ENCODE measurements at places on chromosomes 3 and 15. TPM values are rescaled to one million over a fixed set of nuclear protein-coding genes. Genes with fewer than 3 reads are reported as not detected.

Gene SH3BP5
- 57.0 TPM for polyA plus RNA-seq

Gene GOLIM4
- polyA plus RNA-seq = 71.7 TPM

Gene TMEM45A
- 42.3 TPM for polyA plus RNA-seq

Gene PXK
- polyA plus RNA-seq = 34.8 TPM

Gene C3orf62
- polyA plus RNA-seq = 10.2 TPM

Gene ZPLD1
- polyA plus RNA-seq = not detected

Gene UBR1
- 27.7 TPM for polyA plus RNA-seq

Gene RETNLB
- not detected for polyA plus RNA-seq

Gene B2M
- 1,154 TPM for polyA plus RNA-seq

Gene CLDN1
- polyA plus RNA-seq = 2.3 TPM

Gene LSAMP
- polyA plus RNA-seq = 25.2 TPM

Gene DET1
- 15.5 TPM for polyA plus RNA-seq

Gene PLA2G4B
- 21.8 TPM for polyA plus RNA-seq

Gene GATM
- polyA plus RNA-seq = 25.9 TPM

Gene LRRC49
- polyA plus RNA-seq = 19.0 TPM

GRCh38 chr15:33089878-33090757, 104.4 kb downstream of the FMN1 start:
- DNase-seq = no peak

DNA sequence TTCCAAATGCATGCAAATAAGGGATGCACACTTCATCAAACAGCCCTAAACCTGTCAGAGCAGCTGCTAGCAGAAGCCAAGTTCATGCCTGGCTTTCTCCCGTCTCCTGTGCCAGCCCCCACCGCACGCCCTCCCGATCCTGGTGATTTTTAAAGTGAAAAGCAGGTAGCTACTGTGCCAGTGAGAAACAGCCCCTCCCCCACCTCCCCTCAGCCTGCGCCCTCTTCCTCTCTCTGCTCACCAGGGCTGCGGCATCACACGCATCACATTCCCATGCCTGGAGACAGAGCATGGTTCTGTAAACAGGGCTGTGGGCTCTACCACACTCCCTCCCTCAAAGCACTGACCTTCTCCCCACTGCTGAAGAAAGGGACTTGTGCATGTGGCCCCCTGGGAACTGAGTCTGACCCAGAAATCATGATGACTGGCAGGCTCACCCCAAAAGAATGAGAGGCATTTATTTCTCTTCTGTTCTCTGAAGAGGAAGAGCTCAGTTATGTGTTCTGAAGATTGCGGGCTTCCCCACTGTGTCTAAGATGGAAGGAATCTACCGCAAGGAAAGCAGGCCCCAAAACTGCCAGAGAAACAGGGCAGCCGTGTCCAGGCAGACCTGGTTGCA, 14.5 kb upstream of the SLC6A1 start:
- DNase-seq = no peak

DNA sequence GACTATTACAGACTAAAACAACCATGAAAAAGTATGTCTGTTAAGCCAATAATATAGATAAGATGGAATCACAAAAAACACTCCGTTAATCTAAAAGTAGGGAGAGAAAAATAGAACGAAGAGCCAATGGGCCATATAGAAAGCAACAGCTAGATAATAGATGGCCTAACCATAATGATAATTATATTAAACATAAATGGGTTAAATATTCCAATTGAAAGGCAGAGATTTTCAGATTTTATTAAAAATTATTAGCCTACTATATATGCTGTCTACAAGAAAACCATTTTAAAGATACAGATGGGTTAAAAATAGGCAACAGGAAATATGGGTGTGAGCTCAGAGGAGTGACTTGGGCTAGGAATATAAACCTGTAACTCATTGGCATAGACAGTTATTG, 76.3 kb downstream of the ATP8B4 start:
- DNase-seq = no peak

DNA sequence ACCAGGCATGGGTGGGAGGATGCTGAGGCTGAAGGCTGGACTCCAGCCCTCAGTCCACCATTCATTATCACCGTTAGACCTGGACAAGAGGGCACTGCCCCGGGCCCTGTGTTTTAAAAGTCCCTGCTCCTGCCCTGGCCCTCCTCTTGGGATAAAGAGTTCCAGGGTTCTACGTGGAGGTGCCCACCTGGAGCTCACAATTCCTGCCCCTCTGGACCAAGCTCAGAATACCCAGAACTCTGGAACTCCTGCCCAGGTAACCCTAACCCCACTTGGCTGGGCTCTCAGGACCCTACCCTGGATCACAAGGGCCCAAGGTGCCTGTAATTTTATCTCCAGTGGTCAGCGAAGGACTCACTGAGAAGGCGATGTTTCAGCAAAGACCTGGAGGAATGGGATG, 1.2 kb downstream of the CALML4 start:
- DNase-seq = no peak

DNA sequence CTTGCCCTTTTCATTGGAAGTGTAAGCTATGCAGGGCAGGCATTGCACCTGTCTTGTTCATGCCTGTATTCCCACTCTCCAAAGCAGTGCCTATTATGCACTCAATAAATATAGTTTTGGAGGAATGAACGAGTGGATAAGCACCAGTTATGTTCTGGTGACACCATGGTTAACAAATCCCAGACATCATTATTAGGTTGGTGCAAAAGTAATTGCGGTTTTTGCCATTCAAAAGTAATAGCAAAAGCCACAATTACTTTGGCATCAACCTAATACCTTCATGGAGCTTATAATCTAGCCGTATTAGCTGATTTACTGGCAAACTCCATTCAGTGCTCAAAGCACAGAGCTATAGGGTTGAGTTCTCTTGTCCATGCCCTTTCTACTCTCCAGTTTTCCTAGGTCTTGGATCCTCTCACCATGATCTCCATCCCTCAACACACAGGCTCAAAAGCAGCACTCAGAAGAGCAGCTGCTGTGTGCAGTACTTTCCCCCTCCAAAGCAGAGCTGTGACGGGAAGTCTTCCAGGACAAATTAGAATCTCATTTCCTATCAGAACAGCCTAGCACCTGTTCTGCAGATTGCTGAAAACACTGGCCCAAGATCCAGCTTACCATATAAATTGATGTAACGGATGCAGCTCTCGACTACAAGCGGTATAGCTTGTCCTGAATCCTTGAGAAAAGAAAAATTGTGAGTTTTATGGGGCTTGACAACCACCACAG, 63.2 kb upstream of the RAD18 start:
- DNase-seq = no peak

DNA sequence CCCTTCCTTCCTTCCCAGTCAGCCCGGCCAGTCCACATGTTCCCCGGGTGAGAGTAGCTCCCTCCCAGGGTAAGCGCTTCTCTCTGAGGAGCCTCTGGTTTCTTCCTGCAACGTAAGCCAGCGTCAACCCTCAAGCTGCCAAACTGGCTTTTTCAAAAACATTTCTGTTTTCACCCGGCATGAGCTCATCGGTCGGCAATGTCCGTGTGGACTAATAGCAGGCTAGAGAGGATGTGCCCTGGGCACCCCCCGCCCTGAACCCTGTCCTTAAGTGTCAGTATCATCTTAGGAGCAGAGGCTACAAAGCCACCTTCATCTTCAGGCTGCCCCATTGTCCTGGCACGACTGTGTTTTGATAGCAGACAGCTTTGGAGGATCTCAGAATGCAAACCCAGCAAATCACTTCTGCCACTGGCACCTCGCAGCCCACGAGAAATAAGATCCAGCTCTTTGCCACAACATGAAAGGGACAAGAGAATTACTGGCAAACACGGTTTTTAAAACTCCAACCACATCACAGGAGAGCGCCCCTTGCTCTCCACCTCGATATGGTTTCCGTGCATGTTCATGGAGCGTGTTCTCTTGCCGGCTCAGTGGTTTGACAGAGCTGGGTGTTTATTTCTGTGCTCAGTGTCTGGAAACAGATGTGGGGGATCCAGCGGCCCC, 9.9 kb downstream of the ALDH1A3 start:
- DNase-seq = no peak

DNA sequence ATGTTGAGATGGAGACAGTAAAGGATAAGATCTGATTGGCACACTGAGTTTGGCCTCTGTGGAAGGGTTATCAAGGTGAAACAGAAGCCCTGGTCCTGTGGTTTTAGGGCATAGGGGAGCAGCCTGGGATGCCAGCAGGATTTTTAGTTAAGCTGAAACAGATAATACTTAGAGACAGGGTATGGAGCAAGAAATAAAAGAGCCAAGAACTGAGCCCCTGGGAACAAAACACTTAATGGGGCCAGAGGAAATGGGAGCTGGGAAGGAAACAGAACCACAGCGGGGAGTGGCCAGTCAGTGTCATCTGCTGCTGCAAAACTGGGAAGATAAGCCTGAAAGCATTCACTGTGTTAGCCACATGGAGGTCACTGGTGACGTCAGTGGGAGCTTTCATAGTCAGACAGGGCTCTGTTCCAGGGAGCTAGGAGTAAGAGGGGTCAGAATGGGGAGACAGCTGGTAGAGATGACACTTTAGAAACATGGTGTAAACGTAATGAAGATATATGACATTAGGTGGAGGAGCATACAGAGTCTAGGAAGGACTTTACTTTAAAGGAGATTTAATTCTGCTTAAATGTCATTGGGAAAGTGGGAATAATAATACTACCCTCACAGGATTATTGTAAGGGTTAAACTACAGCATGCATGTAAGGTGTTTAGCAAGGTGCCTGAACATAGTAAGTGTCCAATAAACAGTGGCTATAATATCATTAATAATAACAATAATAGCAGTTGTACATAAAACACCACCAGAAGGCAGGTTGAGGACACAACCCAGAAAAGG, 172.7 kb upstream of the CTNNB1 start:
- DNase-seq = peak; percentile 52

DNA sequence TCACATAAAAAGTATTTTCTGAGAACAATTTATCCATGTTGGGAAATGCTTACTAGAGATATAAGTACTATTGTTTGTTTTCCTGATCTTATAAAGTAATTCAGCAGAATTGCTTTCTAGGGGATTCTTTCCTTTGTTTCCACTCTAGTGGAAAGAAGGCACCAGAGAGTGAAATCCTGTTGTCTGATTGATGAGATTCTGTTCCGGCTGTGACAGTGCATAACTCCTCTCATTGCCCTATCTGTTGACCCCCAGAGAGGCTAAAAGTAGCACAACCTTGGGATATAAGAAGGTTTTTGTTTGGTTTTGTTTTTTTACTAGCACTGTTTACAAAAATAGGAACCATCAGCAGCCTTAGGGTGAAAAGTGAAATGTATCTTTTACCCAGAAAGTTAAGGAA, 114.1 kb downstream of the ALCAM start:
- no peak for DNase-seq

DNA sequence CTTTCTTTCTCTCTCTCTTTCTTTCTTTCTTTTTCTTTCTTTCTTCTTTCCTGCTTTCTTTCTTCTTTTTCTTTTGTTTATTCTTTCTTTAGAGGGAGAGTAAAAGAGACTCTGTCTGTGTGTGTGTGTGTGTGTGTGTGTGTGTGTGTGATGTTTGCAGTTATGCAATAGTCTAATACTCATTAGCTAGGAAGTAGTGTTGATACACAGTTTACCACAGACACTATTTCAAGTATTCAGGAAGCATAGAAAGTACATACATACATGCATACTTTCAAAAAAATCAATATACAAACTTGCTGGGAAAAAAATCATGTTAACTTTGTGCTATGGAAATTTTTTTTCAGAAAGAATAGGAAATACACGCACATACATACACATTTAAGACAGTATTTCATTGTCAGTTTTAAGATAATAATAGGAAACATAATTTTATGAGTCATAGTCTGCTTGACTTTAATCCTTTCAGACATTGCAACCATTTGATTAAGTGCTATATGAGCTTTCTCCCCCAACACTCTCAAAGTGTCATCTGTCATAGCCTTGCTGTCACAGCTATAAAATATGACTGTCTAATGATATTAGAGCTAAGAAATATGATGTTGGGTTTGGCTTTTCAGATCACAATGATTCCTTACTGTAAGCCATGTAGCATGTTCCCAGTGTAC, 74.9 kb upstream of the EPHA3 start:
- DNase-seq = no peak

DNA sequence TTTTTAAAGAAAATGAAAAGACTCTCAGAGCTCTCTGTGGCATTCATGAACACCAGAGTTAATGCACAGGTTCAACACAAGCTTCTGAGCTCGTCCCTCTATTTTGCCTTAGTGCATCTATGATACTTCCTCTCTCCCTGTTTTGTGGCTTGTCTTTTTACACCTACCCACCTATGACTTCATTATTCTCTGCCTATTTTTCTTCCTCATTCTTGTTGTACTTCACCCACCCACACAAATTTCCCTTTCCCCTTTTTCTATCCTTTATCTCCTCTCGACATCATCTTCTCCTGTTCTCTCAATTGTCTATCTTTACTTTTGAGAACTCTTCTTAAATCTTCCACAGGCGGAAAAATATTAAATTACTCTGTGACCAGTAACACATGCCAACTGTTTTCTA, 48.6 kb downstream of the OR5H15 start:
- DNase-seq = no peak

- DNase-seq = no peak
Observed at GRCh38 chr3:142641504-142641903, 45.3 kb downstream of the PLS1 start.

GRCh38 chr3:141812084-141812483, 48.9 kb downstream of the GRK7 start:
- no peak for DNase-seq

GRCh38 chr3:72907731-72908620, 20.1 kb downstream of the GXYLT2 start:
- no peak for DNase-seq

DNA sequence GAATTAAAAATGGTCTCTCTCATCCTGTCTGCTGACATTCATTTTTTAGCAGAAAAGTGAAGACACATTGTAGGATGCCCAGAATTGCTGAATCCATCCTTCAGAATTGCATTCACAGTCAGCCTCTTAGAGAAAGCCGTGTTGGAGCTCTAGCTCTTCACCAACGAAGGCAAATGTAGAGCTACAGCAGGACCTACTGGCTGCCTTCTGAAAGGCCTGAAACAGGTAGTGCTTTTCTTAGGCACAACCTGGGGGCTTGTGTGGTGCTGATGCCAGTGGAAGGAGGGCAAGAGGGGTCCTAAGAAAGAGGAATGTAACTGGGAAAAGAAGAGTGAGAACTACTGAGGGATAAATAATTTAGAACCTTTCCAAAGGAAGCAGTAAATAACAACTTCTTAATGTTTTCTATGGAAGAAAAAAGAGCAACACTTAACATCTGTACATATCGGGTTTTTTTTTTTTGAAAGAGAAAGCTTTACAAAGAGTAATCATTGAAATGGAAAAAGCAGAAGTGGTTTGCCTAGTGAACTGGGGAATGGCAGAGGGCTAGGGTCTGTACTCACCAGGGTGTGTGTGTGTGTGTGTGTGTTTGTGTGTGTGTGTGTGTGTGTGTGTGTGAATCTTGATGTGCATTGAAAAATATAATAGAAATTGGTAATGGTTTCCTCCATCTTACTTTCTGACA, 297.8 kb downstream of the SATB1 start:
- no peak for DNase-seq

DNA sequence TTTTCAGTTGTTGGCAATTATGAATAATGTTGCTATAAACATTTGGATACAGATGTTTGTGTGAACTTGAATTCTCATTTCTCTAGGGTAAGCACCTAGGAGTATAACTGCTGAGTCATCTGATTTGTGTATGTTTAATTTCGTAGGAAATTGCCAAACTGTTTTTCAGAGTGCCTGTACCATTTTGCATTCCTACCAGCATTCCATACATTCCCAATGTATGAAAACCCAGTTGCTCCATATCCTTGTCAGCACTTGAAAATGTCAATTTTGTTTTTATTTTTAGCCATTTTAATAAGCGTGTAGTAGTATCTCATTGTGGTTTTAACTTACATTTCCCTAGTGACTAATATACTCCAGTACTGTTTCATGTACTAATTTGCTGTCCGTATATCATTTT, 98.5 kb upstream of the TSC22D2 start:
- DNase-seq = no peak

Measured in left lung (tissue), 14 donors.